ENCODE measurements at places on chromosomes 2 and 18. TPM values are rescaled to one million over a fixed set of nuclear protein-coding genes. Genes with fewer than 3 reads are reported as not detected.

Gene RSAD2
- 0.22 TPM for polyA plus RNA-seq

Gene TMEM247
- polyA plus RNA-seq, result not detected

Gene GKN1
- polyA plus RNA-seq, result not detected

Gene SMYD5
- 12.2 TPM for polyA plus RNA-seq

GRCh38 chr18:2680216-2680792 is 24.8 kb downstream of the SMCHD1 start:
- DNase-seq, result no peak

GRCh38 chr2:118050974-118051373 is 37.1 kb upstream of the CCDC93 start:
- DNase-seq, result no peak

DNA sequence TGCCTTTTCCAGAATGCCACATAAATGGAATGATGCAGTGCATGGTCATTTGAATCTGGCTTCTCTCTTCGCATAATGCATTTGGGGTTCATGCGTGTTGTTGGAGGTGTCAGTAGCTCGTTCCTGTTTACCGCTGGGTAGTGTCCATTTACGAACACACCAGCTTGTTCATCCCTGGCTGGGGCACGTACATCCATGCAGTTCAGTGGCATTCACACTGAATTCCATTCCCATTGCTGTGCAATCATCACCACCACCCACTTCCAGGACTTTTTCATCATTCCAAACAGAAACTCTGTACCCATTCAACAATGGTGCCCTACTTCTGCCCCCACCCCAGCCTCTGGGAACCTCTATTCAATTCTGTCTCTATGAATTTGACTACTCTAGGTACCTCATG is 14.7 kb upstream of the CIDEA start:
- DNase-seq, result no peak

DNA sequence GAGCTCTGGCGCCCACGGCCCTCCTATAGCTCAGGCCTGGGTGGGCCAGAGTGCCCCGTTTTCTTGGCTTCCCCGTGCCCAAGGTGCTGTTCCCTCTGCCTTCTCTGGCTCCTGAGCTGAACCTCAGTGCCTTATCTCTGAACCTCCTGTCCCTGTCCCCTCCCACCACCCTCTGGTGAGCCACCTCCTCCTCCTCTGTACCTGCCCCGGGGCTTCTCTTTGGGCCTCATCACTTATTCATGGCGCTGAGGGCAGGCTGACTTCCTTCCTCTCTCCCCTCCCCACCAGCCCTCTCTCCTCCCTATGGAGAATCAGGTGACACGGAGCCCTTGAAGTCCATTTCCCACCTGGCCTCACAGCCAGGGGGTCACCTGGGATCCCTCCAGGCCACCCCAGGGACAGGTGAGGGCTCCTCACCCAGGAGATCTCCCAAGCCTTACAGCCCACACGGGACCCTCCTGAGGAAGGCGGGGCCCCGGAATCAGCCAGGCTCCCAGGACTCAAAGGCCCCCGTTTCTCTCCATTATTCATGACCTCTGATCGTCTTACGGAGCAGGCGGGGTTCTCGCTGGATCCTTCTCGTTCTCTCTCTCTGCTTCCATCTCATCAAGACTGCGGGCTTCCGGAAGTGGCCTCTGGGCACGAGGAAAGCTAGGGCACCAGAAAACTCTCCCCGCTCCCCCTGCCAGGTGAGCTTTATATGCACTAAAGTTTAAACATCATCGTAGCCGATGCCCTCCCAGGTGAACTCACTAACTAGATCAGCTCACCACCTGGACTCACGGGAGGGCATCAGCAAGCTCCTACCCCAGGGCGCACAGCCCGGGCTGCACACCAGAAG is at the start of gene LOXHD1:
Gene LOXHD1, minus strand, starts transcription at position 106 of the 841 bp plus-strand sequence. CDS start 187 bp downstream, outside the sequence.
- no peak for DNase-seq

Gene TDRD15
- not detected for polyA plus RNA-seq

GRCh38 chr2:137420744-137421143 is 543.5 kb upstream of the HNMT start:
- DNase-seq, result no peak

Gene DUSP2
- polyA plus RNA-seq, result 2.2 TPM

Gene OR6B2
- not detected for polyA plus RNA-seq

Gene IMPA2
- 22.8 TPM for polyA plus RNA-seq

Gene EN1
- not detected for polyA plus RNA-seq

GRCh38 chr2:187390891-187391290 is 57.2 kb downstream of the CALCRL start:
- DNase-seq, result peak; percentile 67

GRCh38 chr2:449246-450067 is 161.6 kb upstream of the ALKAL2 start:
- no peak for DNase-seq

Gene INSIG2
- polyA plus RNA-seq, result 7.5 TPM

Gene CNDP1
- not detected for polyA plus RNA-seq

- no peak for DNase-seq
These were observed 29.5 kb upstream of the IL1R2 start for GRCh38 chr2:101962309-101962708.

Gene SLC4A1AP
- polyA plus RNA-seq, result 10.1 TPM

Gene MCFD2
- 236 TPM for polyA plus RNA-seq

Gene GREB1
- polyA plus RNA-seq, result not detected

Data from BJ (cell line).